Neuronal stem cell (in vitro differentiated cells): ENCODE measurements at places on chromosomes 6 and 20.

DNA sequence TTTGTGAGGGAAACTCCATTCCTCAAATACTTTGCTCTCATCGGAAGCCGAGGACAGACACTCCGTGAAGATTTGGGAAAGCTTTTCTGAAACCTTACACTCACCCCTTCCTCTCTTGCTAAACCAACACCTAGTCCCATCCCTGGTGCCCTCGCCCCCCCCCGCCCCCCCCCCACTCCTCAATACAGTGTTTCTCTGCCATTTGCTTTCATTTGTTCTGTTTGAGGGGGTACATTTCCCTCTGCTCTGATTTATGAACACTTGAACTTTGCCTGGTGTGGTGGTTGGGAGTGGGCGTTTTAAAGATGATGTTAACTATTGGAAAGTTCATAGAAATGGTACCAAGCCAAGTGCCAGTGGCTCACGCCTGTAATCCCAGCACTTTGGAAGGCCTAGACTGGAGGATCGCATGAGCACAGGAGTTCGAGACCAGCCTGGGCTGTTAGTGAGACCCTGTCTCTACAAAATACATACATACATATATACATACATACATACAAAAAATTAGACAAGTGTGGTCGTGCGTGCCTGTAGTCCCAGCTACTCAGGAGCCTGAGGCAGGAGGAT, 1.1 kb downstream of the RAB32 start:
- H3K4me1 ChIP-seq = peaks cover 5% of the 10 kb centered on the region
- DNase-seq = no peak
- no peaks in the 10 kb centered on the region for H3K36me3 ChIP-seq
- no peak overlapping the region for H3K27ac ChIP-seq
- peak overlapping the region; percentile 89 for H3K4me3 ChIP-seq
- no peaks in the 10 kb centered on the region for H3K27me3 ChIP-seq

DNA sequence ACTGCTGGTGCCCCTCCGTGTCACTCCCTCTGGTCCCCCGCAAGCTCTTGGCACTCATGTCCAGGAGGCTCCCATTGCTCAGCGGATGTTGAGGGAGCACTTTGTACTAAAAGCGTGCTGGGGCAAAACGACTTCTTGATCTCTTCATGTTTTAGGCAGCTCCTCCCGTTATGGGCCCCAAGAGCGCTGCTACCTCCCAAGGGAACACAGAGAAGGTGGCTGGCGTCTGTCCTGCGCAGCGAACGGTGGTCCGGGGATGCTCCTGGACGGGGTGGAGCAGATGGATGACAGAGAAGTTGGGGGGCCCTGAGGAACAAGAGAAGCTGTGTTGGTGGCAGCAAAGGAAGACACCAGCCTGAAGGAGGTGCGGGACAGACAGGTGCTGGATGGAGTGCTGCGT, 99.8 kb downstream of the TMEM242 start:
- H3K27me3 ChIP-seq = no peaks in the 10 kb centered on the region
- H3K4me3 ChIP-seq = no peak overlapping the region
- H3K36me3 ChIP-seq = peaks cover 2% of the 10 kb centered on the region
- DNase-seq = no peak
- H3K4me1 ChIP-seq = peaks cover 8% of the 10 kb centered on the region
- H3K27ac ChIP-seq = no peak overlapping the region

GRCh38 chr6:137227871-137228302, 8.7 kb upstream of the IFNGR1 start:
- H3K27ac ChIP-seq = no peak overlapping the region
- no peaks in the 10 kb centered on the region for H3K36me3 ChIP-seq
- no peak for DNase-seq
- H3K4me1 ChIP-seq = no peaks in the 10 kb centered on the region
- H3K27me3 ChIP-seq = no peaks in the 10 kb centered on the region
- no peak overlapping the region for H3K4me3 ChIP-seq

- H3K36me3 ChIP-seq = no peaks in the 10 kb centered on the region
- H3K27me3 ChIP-seq = no peaks in the 10 kb centered on the region
- DNase-seq = no peak
- no peak overlapping the region for H3K4me3 ChIP-seq
- H3K4me1 ChIP-seq = no peaks in the 10 kb centered on the region
- no peak overlapping the region for H3K27ac ChIP-seq
Measured at GRCh38 chr6:77633993-77634715, 18.7 kb upstream of the MEI4 start.

DNA sequence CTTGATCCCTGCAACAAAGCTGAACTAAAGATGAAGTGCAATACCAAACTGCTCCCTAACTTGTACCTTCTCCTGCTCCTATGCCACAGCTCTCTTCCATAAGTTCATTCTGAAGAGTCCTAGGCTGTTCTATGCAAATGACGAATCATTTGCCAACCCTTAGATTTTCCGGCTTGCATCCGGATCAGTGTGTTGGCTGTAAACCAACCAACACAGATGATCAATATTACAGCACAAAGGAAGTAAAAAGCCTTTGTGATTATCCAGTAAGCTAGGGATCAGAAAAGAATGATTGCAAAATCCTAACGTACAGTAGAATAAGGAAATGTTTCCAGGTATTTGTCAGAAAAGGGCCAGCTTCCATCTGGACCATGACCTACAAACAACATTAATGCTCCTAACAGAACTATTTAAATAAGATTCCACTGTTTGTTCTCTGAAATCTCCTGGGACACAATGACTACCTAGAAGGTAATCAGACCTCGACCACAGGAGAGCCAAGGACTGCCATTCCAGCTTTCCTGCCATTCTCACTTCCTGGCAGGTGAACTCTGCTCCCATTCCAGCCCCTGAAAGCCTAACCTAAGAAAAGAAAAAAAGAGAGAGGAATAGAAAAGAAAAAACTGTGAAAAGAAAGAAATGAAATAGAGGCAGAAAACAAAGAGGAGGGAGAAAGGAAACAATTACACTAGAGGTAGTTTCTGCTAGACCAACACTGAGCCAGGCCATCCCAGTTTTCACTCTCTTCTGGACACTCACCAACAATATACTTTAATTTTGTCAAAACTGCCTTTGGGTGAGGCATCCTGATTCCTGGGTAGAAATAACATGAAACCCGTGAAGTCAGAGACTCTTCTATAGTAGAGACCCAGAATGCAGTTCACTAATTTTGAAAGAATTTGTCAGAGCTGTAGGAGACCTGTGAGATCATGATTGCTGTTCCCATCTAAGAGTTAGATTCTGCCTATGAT, 19.7 kb downstream of the GMDS start:
- no peaks in the 10 kb centered on the region for H3K27me3 ChIP-seq
- DNase-seq = no peak
- H3K36me3 ChIP-seq = no peaks in the 10 kb centered on the region
- H3K4me1 ChIP-seq = no peaks in the 10 kb centered on the region
- H3K27ac ChIP-seq = no peak overlapping the region

- peaks cover 3% of the 10 kb centered on the region for H3K36me3 ChIP-seq
- H3K4me3 ChIP-seq = peak overlapping the region; percentile 83
- DNase-seq = peak; percentile 41
- peaks cover 2% of the 10 kb centered on the region for H3K4me1 ChIP-seq
- H3K27me3 ChIP-seq = no peaks in the 10 kb centered on the region
- peak overlapping the region; percentile 57 for H3K27ac ChIP-seq
Measured at GRCh38 chr6:89818977-89819335, 638 bp downstream of the MDN1 start.

GRCh38 chr6:3625149-3625979, 126.1 kb downstream of the PXDC1 start:
- no peak for DNase-seq
- H3K4me3 ChIP-seq = no peak overlapping the region
- no peaks in the 10 kb centered on the region for H3K36me3 ChIP-seq
- no peak overlapping the region for H3K27ac ChIP-seq
- H3K4me1 ChIP-seq = peaks cover 34% of the 10 kb centered on the region
